ENCODE measurements at places on chromosomes 5 and 9. TPM values are rescaled to one million over a fixed set of nuclear protein-coding genes. Genes with fewer than 3 reads are reported as not detected.

DNA sequence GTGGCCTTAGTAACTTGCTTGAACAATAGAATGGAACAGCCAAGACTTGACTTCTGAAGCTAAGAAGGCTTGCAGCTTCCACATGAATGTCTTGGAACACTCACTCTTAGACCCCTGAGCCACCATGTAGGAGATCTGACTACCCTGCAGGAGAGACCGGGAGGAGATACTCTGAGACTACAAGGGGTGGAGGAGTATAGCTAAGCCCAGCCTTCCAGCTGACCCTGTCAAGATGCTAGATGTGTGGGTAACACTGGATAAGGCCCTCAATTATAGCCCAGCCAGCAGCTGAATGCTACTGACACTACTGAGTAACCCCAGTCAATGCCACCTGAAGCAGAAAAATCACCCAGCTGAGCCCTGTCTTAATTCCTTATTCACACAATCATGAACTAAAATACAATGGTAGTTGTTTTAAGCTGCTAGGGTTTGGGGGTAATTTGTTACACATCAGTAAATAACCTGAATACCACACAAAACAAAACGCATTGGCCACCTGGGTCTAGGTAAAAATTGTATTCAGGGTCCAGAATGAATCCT is 180.9 kb downstream of the FSTL4 start:
- no peaks in the 10 kb centered on the region for H3K4me1 ChIP-seq
- no peaks in the 10 kb centered on the region for H3K27me3 ChIP-seq
- no peak overlapping the region for H3K4me3 ChIP-seq
- no peak overlapping the region for H3K27ac ChIP-seq
- no peaks in the 10 kb centered on the region for H3K36me3 ChIP-seq

SEMA5A gene
- 9.3 TPM for total RNA-seq

FOXD4 gene
- total RNA-seq, result not detected

DNA sequence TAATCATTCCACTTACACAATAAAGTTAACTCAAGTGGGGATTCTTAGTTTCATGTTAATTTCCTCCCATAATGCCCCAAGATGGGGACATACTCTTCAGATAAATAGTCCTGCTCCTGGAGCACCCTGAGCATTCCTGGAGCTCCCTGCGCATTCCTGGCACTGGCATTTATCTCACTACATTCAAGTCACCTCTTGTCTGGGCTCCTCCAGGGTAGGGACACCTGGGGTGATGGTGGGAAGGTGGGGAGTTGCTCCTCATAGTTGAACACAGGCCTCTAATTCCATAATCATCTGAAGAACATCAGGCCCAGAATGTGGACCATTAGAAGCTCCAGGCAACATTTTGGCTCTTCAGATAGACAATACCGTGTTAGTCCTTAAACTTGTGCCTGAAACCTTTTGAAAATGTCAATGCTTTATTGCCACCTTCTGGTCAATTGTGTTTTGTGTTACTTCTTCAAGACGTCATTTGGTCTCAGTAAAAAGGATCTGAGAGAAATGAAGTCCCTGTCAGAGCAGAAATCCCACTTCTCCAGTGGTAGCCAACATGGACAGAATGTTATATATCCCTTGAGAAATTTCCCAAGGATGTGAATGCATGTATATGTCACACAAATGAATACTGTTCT is 14.2 kb upstream of the AGGF1 start:
- H3K4me3 ChIP-seq, result no peak overlapping the region
- DNase-seq, result no peak
- no peaks in the 10 kb centered on the region for H3K36me3 ChIP-seq
- no peaks in the 10 kb centered on the region for H3K27me3 ChIP-seq

DNA sequence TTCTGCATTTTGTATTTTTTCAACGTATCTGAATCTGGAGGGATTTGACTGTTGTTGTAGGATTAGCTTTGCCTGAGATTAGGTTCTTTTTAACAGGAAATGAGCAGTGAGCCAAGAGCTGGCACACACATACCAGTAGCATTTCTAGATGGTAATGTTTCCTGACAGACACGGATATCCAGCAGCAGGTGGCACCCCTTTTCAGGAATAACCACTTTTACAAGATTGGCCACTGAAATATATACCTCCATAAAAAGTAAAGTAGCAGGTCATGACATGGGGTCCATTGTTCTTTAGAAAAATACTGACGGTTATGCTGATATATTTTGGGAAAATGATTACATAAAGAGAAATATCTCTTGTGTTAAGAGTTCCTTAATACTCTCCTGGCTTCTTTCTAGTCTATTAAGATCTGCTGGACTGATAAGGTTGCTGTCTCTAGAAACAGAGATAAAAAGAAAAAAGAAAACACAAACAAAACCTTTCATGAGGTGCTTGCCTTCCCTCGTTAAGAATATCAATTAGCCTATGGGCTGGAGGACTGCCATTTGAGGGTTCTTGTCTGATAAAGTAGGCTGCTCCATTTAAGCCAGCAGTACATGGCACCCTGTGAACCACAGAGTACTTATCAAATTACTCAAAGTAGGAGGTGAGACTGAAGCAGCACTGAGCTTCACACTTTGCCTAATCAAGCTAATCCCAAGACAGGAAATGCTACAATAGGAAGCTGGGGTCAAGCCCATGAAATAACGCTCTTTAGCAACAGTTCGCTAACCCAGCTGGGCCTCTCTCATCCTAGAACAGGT is 101.6 kb upstream of the PCA3 start:
- no peaks in the 10 kb centered on the region for H3K4me1 ChIP-seq
- H3K4me3 ChIP-seq, result no peak overlapping the region
- DNase-seq, result no peak
- H3K36me3 ChIP-seq, result no peaks in the 10 kb centered on the region
- no peaks in the 10 kb centered on the region for H3K27me3 ChIP-seq

SLC9A3 gene
- 3.9 TPM for total RNA-seq

GRCh38 chr5:67020096-67020615 is 176.4 kb downstream of the CD180 start:
- no peak for DNase-seq
- H3K27me3 ChIP-seq, result no peaks in the 10 kb centered on the region
- peaks cover 21% of the 10 kb centered on the region for H3K4me1 ChIP-seq
- H3K36me3 ChIP-seq, result no peaks in the 10 kb centered on the region

DNA sequence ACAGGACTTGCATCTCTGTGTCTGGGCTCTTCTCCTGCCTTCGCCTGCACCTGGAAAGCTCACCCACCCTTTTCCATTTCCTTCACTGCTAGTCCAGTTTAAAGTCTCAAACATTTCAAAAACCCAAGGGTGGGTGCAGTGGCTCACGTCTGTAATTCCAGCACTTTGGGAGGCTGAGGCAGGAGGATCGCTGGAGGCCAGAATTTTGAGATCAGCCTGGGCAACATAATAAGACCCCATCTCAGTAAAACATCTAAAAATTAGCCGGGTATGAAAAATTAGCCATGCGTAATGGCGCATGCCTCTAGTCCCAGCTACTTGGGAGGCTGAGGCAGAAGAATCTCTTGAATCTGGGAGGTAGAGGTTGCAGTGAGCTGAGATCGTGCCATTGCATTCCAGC is 139.9 kb upstream of the RETREG1 start:
- H3K27me3 ChIP-seq, result no peaks in the 10 kb centered on the region
- H3K27ac ChIP-seq, result no peak overlapping the region
- H3K4me3 ChIP-seq, result no peak overlapping the region
- H3K4me1 ChIP-seq, result no peaks in the 10 kb centered on the region

CCDC192 gene
- not detected for total RNA-seq

RASEF gene
- 7.6 TPM for total RNA-seq

DNA sequence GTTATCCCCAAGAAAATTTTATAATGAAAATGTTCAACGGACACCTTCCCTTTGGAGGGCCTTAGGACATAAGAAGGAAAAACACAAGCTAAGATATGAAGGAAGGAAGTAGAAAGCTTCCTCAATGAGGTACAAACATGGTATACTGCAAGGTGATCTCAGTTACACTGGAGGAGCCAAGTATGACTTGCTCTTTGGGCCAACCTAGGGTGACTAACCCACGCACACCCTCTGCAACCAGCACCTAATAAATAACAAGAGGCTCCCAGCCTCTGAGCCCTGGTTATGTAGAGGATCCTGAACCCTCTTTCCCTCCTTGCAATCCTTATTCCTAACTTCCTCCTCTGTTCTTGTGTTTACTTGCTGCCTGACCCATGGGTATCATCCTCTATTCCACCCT is 38.3 kb upstream of the KCNV2 start:
- no peak overlapping the region for H3K27ac ChIP-seq
- H3K27me3 ChIP-seq, result no peaks in the 10 kb centered on the region
- H3K4me1 ChIP-seq, result peaks cover 10% of the 10 kb centered on the region
- no peak overlapping the region for H3K4me3 ChIP-seq
- H3K36me3 ChIP-seq, result no peaks in the 10 kb centered on the region

TMEM252 gene
- not detected for total RNA-seq

GRCh38 chr5:111775224-111775623 is 18.2 kb upstream of the NREP start:
- H3K27ac ChIP-seq, result no peak overlapping the region
- DNase-seq, result no peak
- no peak overlapping the region for H3K4me3 ChIP-seq
- H3K27me3 ChIP-seq, result no peaks in the 10 kb centered on the region
- no peaks in the 10 kb centered on the region for H3K36me3 ChIP-seq

EGFL7 gene
- 272 TPM for total RNA-seq

RNF183 gene
- not detected for total RNA-seq

DNA sequence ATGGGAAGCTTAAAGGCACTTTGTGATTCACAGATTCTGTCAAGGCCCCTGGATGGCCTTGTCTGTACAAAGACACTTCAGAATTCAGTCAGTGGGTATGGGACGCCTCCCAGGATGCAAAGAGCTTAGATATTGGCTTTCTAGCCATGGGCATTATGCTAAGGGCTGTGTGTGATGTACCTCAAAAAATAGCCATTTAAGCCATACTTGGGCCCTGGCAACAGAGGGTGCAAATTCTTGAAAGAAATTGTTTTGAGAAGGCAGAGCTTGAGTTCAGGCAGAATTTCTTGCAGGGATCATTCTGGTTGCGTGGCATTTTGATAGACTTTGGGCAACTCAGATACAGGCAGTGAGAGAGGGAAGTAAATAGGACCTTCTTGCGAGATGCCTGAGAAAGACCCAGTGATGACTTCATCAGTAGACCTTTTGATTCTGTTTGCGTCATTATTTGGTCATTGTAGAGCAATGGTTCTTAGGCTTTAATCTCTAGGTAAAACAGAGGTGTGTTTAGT is 3.9 kb downstream of the CYFIP2 start:
- DNase-seq, result no peak
- H3K27ac ChIP-seq, result no peak overlapping the region
- H3K4me3 ChIP-seq, result no peak overlapping the region
- H3K27me3 ChIP-seq, result no peaks in the 10 kb centered on the region
- peaks cover 18% of the 10 kb centered on the region for H3K4me1 ChIP-seq

NR4A3 gene
- total RNA-seq, result 23.3 TPM

GRCh38 chr9:113650207-113651131 is 186.9 kb downstream of the RGS3 start:
- no peak for DNase-seq
- no peak overlapping the region for H3K4me3 ChIP-seq
- H3K27ac ChIP-seq, result no peak overlapping the region
- no peaks in the 10 kb centered on the region for H3K36me3 ChIP-seq
- H3K4me1 ChIP-seq, result peaks cover 32% of the 10 kb centered on the region
- H3K27me3 ChIP-seq, result no peaks in the 10 kb centered on the region

- no peak for DNase-seq
- no peak overlapping the region for H3K4me3 ChIP-seq
- no peaks in the 10 kb centered on the region for H3K4me1 ChIP-seq
- no peak overlapping the region for H3K27ac ChIP-seq
- H3K27me3 ChIP-seq, result no peaks in the 10 kb centered on the region
These were observed 2122.2 kb downstream of the MAT2B start for GRCh38 chr5:165627548-165628170.

DNA sequence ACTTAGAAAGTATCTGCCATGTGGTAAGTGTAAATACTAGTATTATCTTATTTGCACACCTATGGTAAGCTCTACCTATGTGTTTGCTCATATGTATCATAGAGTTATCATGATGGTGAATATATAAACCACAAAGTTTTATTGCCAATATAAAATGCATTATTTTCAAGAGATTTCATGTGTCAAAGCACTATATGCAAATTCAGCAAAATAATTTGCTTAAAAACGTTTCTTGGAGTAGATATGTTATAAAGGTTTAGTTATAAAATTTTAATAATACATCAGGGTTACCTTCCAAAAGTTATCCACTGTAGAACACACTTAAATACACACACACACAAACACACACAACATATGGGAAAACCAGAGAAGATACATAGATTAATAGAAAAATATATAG is 1431.7 kb upstream of the C9orf72 start:
- H3K4me1 ChIP-seq, result no peaks in the 10 kb centered on the region
- no peaks in the 10 kb centered on the region for H3K27me3 ChIP-seq
- no peak overlapping the region for H3K4me3 ChIP-seq
- DNase-seq, result no peak

DNA sequence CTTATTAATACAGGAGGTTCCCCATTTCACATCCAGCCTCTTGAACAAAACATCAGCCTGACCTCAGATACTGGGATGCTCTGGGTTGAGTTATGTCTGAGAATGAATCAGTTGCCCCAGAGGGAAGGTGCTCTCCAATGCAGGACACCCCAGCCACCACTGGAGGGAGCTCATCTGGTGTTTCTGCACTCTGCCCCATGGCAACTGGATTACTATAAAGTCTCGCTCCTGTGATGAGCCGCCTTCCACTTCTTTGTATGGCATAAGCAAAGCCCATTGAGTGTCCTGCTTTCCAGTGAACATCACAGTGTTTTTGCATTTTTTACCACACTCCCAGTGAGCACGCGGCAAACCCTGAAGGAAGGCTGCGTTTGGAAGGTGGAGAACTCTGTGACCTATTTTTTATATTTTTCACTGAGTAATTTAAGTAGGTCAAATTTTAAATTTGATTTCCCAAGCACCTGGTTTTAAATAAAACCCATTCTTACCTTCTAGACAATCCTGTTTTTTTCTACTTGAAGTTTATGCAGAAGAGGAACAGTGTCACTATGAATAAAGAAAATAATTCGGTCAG is 176.9 kb upstream of the WWC1 start:
- DNase-seq, result no peak
- H3K36me3 ChIP-seq, result no peaks in the 10 kb centered on the region
- H3K27ac ChIP-seq, result no peak overlapping the region
- no peaks in the 10 kb centered on the region for H3K27me3 ChIP-seq
- H3K4me1 ChIP-seq, result no peaks in the 10 kb centered on the region

- no peaks in the 10 kb centered on the region for H3K27me3 ChIP-seq
- H3K4me1 ChIP-seq, result peaks cover 10% of the 10 kb centered on the region
- H3K4me3 ChIP-seq, result no peak overlapping the region
- H3K36me3 ChIP-seq, result no peaks in the 10 kb centered on the region
- H3K27ac ChIP-seq, result no peak overlapping the region
These were observed 48.3 kb upstream of the PIK3R1 start for GRCh38 chr5:68167195-68167651.

- H3K27ac ChIP-seq, result no peak overlapping the region
- no peaks in the 10 kb centered on the region for H3K27me3 ChIP-seq
- no peaks in the 10 kb centered on the region for H3K4me1 ChIP-seq
- H3K36me3 ChIP-seq, result no peaks in the 10 kb centered on the region
- H3K4me3 ChIP-seq, result no peak overlapping the region
These were observed 598.4 kb downstream of the CHSY3 start for GRCh38 chr5:130502702-130503101.

DMRTA1 gene
- total RNA-seq, result 0.25 TPM

All from vagina (tissue), 2 donors.